Fibroblast of skin of left biceps (primary cell): ENCODE measurements at places on chromosomes 7 and 10.

DNA sequence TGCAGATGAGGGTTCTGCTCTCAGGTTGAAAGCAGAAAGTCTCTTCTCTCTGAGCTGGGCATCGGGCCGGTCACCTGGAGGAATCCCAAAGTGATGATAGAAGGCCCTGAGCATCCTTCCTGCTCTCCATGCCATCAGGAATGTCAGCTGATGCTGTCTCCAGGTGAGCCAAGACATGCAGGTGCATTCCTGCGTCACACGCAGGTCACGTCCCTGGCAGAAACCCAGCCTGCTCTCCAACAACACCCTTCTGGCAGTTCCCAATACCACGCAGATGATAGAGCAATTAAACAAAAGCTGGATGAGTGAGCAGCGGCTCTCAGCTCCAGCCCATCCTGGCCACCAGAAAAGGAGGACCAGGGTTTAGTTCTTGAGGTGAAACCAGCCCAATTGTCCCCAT, 6.9 kb upstream of the WIPI2 start:
- no peak for DNase-seq

- no peak for DNase-seq
Measured at GRCh38 chr7:92682330-92682729, 92.1 kb upstream of the FAM133B start.

DNA sequence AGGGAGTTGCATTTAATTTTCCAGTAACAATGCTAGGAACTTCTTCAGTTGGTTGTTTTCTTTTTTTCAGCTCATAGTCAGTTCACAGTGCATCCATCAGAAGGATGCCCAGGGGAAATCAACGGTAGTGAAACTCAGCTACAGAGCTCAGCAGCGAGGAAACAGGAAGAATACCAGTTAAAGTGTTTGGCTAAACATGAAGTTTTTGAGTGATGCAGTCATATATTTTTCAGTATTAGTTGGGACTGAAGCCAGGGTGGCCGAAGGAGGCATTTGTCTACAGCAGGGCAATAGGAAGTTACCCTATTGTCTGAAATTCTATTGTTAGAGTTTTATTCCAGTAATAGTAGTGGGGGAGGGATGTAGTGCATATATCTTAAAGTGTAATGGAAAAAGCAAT, 45.3 kb upstream of the MALRD1 start:
- DNase-seq, result no peak

GRCh38 chr7:135856356-135857144, 107.9 kb upstream of the FAM180A start:
- no peak for DNase-seq

- no peak for DNase-seq
Measured at GRCh38 chr10:3397231-3397630, 224.6 kb upstream of the PITRM1 start.
